ENCODE measurements at places on chromosomes 16 and 17.

DNA sequence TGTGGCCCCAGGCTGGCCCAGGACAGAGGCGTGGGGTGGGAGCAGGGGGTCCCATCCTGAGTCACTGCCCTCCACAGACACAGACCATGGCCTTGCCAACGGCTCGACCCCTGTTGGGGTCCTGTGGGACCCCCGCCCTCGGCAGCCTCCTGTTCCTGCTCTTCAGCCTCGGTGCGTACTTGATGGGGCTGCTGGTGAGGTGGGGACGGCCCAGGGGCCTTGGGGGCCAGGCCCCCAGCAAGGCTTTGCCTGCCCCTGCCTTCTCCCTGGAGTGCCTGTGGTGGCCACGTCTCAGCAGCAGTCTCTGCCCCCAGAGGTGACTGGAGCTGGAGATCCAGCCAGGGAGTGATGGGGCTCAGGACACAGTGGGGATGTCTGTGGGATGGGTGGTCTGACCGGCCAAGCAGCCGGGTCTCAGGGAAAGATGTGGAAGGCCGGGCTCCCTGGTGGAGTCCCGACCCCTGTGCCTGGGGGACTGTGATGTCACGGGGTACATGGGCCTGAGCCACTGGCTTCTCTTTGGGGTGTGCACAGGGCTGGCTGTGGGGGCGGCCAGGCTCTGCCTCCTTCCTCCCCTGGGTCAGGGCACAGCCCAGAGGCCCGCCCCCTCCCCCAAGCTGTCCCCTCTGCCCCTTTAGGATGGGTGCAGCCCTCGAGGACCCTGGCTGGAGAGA lies 2.2 kb downstream of the MSLN start:
- DNase-seq = no peak

DNA sequence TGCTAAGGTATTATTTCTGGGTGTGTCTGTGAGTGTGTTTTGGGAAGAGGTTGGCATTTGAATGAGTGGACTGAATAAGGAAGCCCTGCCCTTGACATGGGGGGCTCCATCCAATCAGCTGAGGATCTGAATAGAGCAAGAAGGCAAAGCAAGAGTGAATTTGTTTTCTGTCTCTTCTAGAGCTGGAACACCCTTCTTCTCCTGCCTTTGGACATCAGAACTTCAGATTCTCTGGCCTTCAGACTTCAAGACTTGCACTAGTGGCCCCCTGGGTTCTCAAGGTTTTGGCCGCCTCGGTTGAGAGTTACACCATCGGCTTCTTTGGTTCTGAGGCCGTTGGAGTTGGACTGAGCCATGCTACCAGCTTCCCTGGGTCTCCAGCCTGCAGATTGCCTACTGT lies 448.6 kb downstream of the SHISA9 start:
- no peak for DNase-seq

DNA sequence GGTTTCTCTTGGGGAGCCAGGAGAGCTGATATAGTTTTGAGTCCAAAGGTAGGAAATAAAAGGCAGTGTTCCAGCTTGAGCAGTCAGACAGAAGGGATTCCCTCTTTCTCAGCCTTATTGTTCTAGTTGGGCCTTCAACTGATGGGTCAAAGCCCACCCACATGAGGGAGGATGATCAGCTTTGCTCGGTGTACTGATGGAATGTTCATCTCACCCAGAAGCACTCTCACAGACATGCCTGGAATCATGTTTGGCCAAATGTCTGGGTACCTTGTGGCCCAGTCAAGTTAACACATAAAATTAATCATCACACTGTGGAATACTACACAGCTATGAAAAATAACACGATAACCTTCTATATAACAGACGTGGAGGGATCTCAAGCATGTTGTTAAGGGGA lies 23.1 kb upstream of the KCNG4 start:
- DNase-seq = no peak

- DNase-seq = no peak
These were observed 63.3 kb downstream of the HAPSTR1 start for GRCh38 chr16:9154567-9155410.

GRCh38 chr16:1102921-1103635 lies 7.0 kb upstream of the C1QTNF8 start:
- peak; percentile 71 for DNase-seq

DNA sequence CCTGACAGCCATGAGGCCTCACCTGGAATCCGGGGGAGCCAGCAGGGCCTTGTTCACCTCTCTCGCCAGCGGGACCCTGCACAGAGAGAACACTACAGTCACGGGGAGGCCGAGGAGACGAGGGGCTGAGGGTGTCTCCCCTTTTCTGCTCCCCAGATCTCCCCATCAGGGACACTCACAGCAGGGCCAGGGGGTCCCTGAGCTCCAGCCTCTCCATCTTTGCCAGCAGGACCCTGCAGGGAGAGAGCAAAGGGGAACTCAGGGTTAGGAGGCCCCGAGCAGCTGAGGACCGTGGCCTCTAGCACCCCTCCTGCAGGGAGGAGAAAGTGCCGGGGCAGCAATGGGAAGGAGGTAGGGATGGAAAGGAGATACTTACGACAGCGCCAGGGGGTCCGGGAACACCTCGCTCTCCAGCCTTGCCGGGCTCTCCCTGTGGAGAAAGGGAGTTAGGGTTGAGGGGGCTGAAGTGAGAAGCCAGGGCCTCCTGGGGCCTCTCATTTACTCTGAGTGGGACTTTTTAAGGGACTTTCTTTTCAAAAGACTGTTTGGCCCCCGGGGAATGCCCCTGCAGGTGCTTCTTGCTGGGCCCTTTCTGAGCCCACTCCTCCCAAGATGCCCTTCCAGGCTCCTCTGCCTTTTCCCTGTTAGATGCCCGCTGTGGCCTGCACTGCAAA lies 8.7 kb downstream of the COL1A1 start:
- DNase-seq = no peak

- DNase-seq = peak; percentile 46
These were observed 881 bp downstream of the MLLT6 start for GRCh38 chr17:38705803-38706504.

DNA sequence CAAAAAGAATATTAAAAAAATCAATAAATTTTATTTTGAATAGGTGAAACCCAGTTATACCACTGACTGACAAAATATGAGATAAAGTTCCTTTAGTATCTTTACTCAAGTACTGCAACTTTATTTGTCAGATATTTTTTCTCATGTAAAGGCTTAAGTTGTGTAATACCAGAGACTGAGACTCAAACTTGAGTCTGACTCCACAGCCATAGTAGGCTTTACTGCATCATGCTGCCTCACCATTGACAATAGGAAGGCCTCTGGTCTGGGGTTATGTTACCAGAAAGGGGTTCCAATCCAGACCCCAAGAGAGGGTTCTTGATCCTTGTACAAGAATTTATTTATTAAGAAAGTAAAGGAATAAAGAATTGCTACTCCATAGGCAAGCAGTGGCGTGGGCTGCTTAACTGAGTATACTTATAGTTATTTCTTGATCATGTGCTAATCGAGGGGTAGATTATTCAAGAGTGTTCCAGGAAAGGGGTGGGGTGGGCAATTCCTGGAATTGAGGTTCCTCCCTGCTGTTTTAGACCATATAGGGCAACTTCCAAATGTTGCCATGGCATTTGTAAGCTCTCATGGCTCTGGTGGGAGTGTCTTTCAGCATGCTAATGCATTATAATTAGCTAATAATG lies 187.4 kb upstream of the WSB1 start:
- no peak for DNase-seq

GRCh38 chr16:12120217-12120981 lies 143.9 kb downstream of the SNX29 start:
- peak; percentile 81 for DNase-seq

DNA sequence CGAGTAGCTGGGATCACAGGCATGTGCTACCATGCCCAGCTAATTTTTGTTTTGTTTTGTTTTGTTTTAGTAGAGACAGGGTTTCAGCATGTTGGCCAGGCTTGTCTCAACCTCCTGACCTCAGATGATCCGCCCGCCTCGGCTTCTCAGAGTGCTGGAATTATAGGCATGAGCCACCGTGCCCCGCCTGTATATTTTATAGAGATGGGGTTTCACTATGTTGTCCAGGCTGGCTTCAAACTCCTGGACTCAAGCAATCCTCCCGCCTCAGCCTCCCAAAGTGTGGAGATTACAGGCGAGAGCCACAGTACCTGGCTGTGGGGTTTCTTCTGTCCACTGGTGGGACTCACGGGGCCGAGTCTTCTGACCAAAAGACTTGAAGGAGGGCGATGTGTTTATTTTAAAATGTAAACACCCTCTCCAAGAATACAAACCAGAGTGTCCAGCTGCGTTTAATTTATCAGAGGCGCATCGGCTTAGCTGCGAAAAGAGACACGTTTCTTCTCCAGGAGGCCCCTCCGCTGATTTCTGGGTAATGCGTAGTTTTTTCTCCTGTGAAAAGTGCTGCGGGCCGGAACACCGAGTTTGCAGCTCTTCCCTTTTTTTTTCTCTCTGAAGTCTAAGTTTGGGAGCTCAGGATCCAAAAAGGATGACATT lies 86.9 kb upstream of the CIBAR2 start:
- no peak for DNase-seq

DNA sequence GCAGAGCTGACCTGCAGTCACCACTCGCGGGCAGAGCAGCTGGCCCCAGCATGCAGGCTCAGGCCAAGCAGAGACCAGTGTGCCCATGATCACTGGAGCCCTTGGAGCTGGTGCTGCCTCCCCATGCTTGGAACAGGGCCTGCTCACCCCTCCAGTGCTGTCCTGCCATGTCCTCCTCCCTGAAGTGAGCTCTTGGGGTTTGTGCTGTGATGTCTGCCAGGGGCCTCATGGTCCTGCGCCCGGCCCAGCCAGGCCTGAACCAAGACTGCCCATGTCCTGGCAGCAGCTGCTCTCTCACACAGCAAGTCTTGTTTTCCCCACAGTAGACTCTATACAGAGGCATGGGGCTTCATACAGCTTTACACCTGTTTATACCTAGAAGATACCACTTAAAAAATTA lies 24.6 kb downstream of the TMEM11 start:
- no peak for DNase-seq

- DNase-seq = no peak
These were observed 73.8 kb downstream of the SLC5A11 start for GRCh38 chr16:24919536-24919935.

DNA sequence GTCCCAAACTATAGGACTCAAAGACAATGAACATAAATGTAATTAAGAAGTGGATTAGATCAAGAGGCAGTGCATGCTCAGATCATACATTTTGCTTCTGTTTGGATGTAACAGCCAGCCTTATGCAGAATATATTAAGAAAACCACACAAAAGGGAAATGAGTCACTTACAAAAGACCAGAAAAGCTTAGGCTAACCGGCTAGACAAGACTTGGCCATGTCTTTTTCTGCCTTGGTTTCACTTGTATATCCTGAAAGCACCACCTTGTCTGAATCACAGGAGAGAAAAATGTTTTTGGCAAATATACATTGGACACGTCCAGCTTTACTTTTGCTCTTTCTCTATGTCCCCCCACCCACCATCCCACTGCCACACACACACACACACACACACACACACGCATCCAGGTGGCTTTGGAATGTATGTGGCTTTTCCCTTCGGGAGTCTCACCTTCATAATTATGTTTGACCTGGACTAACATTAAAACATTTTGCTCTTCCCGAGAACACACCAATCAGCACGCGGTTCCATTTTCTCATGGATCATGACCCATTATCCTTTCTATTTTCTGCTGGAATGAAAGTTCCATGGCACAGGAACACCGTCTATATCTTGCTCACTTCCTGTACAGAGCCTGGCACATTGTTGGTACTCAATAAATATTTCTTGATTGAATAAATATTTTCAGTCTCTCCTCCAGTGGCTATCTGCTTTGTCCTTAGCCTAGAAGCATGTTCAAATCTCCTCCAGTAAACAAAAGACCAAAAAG lies 64.6 kb downstream of the CDK5R1 start:
- peak; percentile 82 for DNase-seq

- peak; percentile 57 for DNase-seq
These were observed 120.3 kb upstream of the ADAMTS18 start for GRCh38 chr16:77555126-77555525.

DNA sequence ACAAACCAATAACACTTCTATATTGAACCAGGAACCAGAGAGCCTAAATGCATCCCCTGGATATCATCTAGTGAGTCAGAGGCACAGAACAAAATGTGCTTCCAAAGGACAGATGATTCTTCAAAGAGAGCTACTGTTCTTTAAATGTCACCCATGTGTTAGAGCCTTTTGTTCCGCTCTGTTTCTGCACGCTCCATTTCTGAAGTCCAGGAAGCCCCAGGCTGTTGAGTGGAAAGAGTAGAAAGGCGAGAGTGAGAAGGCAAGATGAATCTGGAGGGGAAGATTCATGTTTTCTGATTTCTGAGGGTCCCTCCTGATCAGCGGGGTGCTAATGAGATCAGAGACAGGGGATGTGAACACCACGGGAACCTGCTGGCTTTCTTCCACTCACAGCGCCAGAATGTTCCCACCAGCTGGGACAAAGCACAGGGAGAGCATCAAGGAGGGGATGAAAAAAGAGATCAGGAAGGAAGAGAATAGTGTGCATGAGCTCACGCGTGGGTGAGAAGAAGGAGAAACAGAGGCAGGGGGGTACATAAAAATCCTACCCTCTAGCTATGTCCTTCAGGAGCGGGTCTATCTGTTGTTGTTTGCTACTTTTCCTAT lies 559.9 kb upstream of the HSBP1 start:
- DNase-seq = no peak

GRCh38 chr17:7851438-7852261 lies 3.2 kb upstream of the TMEM88 start:
- DNase-seq = peak; percentile 95

DNA sequence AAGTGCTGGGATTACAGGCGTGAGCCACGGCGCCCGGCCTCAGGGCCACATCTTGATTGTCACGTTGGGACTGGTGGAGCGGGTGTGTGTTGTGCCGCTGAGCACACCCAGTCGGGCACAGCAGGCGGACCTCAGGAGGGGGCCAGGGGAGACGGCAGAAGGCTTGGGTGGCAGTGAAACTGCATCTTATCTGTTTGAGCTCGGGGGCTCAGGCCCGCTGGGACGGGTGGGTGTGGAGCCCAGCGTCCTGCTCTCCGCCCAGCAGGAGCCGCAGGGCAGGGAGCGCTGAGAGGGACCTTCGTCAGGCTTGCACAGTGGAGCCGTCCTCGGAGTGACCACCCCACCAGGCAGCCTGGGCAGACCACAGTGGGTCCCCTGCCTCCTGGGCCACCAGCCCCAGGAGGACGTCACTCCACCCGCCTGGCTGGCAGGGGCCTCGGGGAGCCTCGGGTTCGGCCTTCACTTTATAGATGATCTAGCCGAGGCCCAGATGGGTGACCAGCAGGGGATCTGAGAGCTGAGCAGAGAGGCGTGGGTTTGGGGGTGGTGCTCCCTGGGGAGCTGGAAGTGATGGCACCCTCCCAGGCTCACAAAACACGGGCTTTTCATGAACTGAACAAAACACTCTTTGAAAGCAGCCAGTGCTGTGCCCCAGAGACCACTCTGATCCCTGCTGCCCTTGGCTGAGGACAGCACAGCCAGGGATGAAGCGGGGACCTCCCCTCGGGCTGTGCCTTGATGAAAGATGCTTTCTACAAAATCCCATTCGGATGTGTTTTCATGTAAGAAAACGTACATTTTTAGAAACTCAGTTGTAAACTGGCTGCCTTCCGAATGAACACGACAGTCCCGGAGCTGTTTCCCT lies 181.1 kb downstream of the SEC14L1 start:
- no peak for DNase-seq

Measured in astrocyte of the hippocampus (primary cell).